ENCODE measurements at places on chromosomes 1 and 21.
A peak's percentile ranks its signal among the peaks of the same experiment; 100 is the strongest.

DNA sequence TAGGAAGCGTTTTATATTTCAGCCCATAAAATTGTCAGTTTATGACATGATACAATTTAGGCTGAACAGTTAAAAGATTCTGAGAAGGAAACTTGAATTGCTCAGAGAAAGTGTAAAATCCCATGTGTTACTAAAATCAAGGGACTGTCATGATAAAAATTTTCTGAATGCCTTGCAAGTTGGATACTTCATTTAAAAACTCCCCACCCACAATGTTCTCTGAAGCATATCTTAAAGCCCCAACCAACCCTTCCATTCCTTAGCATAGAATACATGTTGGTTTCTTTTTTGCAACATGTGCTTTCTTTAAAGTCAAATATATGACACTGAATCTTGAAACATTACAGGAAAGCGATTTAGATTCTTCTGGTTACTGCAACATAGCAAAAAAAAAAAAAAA is 97.4 kb downstream of the MRPL39 start:
- peaks cover 38% of the 10 kb centered on the region for H3K36me3 ChIP-seq
- peaks cover 76% of the 10 kb centered on the region for H3K4me1 ChIP-seq
- no peaks in the 10 kb centered on the region for H3K27me3 ChIP-seq
- H3K4me3 ChIP-seq = peak overlapping the region; percentile 63
- DNase-seq = no peak
- H3K27ac ChIP-seq = peak overlapping the region; percentile 86

DNA sequence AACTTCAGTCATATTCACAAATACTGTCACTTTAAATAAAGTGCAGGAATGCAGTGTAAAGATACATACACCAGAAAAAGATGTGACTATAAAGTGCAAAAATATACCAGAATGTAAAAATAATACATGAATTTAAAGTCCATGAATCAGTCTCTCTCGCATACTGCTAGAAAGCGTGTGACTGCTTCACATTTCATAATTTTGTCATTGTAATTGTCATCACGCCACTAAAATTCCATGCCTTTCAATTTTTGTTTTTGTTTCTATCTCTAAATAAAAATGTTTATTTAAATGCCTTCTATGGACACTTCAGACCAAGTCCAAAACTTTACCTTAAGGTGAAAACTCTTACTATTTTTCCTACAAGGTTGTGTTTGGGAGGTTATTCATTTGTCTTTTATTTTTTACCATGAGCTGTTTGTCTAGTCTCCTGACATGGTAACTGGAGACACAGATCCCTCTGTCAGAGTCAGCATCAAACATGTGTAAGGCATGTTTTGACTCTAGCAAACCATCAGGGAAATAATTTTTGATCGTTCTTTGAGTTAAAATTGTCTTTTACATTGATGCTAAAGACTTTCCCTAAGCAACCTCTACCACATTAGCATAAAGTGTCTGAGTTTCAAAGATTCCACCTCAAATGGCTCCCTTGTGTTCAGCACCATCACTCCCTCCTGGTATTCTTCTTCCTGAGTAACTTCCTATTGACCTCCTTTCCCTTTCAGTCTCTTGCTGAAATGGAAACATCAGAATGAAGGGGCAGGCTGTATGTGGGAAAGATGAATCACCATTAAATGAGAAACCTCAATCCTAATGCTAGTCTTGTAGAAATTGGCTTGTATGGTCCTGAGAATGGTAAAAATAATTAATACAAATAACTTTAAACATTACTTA is 14.0 kb upstream of the AIM2 start:
- peak overlapping the region; percentile 78 for H3K27ac ChIP-seq
- H3K36me3 ChIP-seq = no peaks in the 10 kb centered on the region
- H3K27me3 ChIP-seq = peaks cover 2% of the 10 kb centered on the region
- H3K4me3 ChIP-seq = no peak overlapping the region
- DNase-seq = no peak

DNA sequence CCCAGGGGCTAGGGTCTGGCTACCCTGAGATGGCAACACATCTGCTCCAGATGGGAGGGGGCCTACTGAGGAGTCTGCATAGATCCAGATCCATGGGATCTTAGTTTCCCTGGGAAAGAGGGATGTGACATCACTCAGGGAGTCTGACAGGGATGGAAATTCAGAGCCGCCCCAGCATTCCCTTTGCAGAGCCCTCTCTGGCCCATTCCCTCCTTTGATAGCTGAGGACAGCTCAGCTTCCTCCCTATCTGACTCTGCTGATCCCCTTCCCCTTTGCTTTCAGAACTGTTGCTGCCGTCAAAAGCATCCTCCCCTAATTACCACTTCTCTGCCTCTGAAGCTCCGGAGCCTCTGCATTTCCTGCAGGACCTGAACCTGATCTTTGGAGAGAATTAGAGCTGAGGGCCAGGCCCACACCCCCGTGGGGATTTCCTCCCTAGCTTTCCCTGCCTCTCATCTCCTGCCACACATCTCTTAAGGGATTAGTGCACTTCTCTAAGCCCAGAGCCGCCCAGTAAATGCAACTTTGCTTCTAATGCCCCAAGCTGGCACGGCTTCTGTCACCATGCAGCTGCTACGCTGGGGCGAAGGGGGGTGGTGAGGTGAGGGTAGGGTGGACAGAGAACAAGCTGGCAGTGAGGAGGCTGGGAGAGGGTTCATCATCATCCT is 9.5 kb upstream of the ASCL5 start:
- no peak for DNase-seq
- H3K27ac ChIP-seq = no peak overlapping the region
- H3K4me1 ChIP-seq = no peaks in the 10 kb centered on the region
- H3K4me3 ChIP-seq = no peak overlapping the region
- peaks cover 11% of the 10 kb centered on the region for H3K36me3 ChIP-seq

DNA sequence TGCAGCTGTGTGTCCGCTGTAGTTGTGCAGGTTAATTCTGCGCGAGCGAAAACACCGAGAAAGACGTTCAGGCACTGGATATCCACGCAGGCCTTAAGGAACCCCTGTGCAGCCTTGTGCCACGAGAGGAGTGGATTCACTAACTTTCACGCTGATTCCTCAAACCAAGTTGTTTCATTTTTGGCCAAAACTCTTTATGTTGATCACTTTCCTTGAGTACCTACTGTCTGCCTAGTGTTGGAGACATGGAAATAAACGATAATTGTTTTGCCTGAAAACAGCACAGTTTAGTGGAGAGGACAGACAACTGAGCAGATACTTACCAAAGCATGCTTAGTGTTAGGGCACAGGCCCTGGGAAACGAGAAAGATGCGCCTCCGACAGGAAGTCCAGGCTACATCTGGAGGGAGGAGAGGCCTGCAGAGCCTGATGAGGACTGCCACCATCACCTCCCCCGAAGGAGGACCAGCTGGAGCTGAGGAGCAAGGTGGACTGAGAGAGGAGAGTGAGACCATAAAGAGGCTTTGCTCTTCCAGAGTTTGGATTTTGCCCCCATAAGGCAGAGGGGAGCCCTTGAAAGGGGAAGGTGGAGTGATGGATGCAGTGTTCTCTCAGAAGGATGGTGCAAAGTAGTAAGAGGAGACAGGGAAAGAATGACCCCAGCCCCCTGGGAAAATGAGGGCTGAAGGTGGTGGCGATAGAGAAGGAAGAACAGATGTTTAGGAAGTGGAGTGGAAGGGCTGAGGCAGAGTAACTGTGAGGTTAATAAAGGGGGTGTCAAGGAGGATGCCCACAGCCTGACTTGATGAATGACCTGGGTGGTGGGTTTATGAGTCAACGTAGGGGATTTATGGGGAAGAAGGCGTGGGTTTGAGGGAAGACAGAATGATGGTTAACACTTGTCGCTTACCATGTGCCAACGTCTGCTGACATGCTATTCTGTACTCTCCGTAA is 956 bp upstream of the SCAF4 start:
- peak; percentile 47 for DNase-seq
- peaks cover 3% of the 10 kb centered on the region for H3K36me3 ChIP-seq
- peaks cover 7% of the 10 kb centered on the region for H3K4me1 ChIP-seq

- no peaks in the 10 kb centered on the region for H3K4me1 ChIP-seq
- no peak overlapping the region for H3K27ac ChIP-seq
- no peak for DNase-seq
- H3K27me3 ChIP-seq = peaks cover 10% of the 10 kb centered on the region
- H3K4me3 ChIP-seq = no peak overlapping the region
Measured at GRCh38 chr1:171292799-171293198, 21.2 kb upstream of the FMO4 start.

DNA sequence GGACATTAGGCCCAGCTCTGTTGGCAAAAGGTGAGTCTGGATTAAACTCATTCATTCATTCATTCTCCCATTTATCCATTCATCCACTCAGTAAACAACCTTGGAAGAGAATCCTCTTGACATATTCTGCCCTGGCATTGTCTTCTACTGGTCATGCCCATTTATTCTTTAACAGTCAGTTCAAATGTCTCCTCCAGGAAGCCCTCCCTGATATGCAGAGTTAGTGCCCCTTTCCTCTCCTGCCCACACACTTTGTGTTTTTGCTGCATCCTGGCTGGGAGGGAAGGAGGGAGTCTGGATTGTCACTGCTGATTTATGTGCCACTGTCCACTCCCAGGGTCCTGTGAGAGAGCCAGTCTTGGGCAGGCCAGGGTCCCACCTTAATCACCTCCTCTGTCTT is 600.3 kb downstream of the MATN1 start:
- H3K4me1 ChIP-seq = no peaks in the 10 kb centered on the region
- H3K27ac ChIP-seq = no peak overlapping the region
- DNase-seq = no peak

DNA sequence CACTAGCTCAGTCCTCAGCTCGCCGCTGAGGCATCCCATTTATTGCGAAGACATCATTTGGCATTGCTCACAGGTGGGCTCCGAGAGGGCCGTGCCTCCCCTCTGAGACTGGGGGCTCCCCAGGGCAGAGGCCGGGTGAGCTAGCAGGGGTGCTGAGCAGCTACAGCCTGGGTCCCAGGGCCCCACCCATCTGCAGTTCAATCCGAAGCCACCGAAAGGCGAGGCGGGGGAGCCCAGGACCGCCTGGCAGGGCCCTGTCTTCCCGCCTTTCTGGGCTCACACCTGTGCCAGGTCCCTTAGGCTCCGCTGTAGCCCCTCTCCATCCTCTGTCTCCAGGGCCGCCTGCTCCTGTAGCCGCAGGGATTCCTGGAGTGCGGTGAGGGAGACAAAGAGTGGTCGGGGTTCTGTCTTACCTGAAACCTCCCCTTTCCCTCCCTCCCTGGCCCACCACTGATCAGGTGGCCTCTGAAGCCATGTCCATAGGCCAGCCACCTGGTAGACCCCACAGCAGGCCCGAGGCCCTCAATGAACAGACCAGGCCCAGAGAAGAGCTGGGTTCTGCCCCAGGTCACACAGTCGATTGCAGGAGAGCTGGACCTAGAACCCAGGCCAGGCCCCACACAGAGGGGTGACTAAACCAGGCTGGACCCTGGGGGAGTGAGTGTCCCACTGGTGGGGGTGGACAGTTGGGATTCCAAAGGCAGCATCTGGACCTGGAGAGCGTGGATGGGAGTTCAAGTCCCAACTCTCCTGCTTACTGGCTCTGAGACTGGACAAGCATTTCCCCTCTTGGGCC is 18.1 kb upstream of the NBPF1 start:
- no peak overlapping the region for H3K27ac ChIP-seq
- peaks cover 53% of the 10 kb centered on the region for H3K36me3 ChIP-seq
- peak; percentile 11 for DNase-seq
- H3K4me1 ChIP-seq = no peaks in the 10 kb centered on the region

GRCh38 chr1:78950826-78951225 is 55.7 kb downstream of the ADGRL4 start:
- DNase-seq = no peak
- H3K27me3 ChIP-seq = no peaks in the 10 kb centered on the region
- no peaks in the 10 kb centered on the region for H3K4me1 ChIP-seq

- no peak for DNase-seq
- no peak overlapping the region for H3K27ac ChIP-seq
- H3K4me1 ChIP-seq = peaks cover 7% of the 10 kb centered on the region
- peaks cover 30% of the 10 kb centered on the region for H3K36me3 ChIP-seq
- no peak overlapping the region for H3K4me3 ChIP-seq
Measured at GRCh38 chr1:12370333-12370975, 140.6 kb downstream of the VPS13D start.

DNA sequence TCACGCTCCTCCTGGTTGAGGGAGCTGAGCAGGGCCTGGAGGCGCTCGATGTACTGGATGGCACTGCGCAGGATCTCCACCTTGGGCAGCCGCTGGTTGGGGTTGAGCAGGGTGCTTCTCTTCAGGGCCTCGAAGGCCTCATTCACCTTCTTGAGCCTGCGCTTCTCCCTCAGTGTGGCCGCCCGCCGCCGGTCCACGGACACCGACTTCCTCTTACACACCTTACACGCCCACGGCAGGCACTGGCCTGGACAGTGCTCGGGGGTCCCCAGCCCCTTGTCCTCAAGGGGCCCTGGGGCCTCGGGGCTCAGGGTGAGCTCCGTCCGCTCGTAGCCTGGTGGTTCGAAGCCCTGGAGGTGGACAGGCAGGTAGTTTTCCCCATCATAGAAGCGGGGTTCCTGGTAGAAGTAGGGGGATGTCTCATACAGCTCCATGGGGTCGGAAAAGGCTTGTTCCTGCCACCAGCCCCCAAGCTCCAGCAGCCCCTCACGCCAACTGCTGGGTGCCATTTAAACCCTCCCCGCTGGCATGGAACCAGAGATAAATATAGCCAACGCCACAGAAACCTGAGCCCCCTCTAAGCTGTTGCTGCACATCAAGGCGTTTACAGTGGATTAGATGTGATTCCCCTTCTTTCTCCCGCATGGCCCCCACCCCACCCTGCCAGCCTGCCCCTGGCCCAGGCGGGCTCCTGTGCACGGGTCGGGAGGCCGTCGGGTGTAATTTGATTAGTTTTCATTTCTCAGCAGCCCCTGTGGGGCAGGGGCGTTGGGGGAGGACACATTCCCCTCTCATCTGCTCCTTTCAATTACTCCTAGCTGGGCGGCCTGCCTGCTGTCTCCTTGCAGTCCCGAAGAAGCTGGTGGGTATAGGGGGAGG is at the start of gene MYOG:
TSS of gene MYOG (minus strand) at position 485 of the 879 bp plus-strand sequence. CDS start at position 434, 51 bp downstream.
- H3K27ac ChIP-seq = no peak within 1 kb of the TSS
- DNase-seq = no peak
- peaks cover 6% of the 10 kb centered on the region for H3K27me3 ChIP-seq
- H3K4me3 ChIP-seq = no peak within 1 kb of the TSS
- no peaks in the 10 kb centered on the region for H3K36me3 ChIP-seq

DNA sequence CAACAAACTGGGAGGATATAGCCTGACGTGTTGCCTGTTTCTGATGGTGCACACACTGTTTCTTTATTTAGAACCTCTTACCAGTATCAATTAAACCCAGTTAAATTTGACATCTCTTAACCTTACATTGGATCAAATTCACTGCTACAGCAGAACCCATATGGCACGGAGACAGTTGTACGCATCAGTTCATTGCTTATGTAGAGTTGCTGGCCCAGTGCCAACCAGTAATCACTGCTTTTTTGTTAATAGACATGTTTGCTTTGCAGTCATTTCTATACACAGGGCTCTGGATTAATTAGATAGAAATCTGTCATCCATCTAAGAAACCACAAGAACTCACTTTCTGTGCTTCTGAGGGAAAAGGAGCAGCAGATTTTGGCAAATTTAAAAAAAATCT is 154.0 kb downstream of the RWDD3 start:
- no peak for DNase-seq
- no peak overlapping the region for H3K4me3 ChIP-seq
- no peaks in the 10 kb centered on the region for H3K36me3 ChIP-seq
- H3K27ac ChIP-seq = no peak overlapping the region
